ENCODE measurements at places on chromosomes 7 and 10. TPM values are rescaled to one million over a fixed set of nuclear protein-coding genes. Genes with fewer than 3 reads are reported as not detected.

The CASTOR2 gene
- 35.6 TPM for total RNA-seq

The ENTPD1 gene
- 18.5 TPM for total RNA-seq

The CFAP58 gene
- 2.4 TPM for total RNA-seq

The TBC1D12 gene
- total RNA-seq: 6.6 TPM

The GBX1 gene
- total RNA-seq: not detected

DNA sequence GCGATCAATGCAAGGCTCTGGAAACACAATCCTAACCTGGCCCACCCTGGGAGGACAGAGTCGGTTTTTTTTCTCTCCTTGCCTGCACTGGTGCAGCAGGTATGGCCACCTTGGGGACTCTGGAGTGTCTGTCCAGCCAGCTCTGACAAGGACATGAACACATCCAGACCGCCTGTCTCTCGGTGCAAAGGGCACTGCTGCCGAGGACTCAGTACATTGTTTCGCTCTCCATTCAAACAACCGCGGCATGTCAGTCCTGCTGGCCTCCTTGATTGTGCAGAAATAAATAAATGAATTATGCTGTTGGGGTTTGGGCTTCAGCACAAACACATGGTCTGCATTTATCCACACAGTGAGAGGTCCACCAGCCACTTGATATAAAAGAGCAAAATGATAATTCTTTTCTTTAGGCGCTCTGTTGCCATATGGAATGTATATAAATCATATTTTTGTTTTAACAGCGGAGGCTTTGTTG lies 565.2 kb downstream of the KCNMA1 start:
- no peak for DNase-seq

The GIMAP2 gene
- 9.2 TPM for total RNA-seq

GRCh38 chr10:34297541-34298345 lies 517.4 kb downstream of the PARD3 start:
- DNase-seq: no peak

- no peak for DNase-seq
Measured at GRCh38 chr10:124551755-124552154, 90.1 kb downstream of the LHPP start.

All from left cardiac atrium (tissue), 4 donors.